Camera-type eye (tissue), 1 donor: ENCODE measurements at places on chromosomes 1 and 21. TPM values are rescaled to one million over a fixed set of nuclear protein-coding genes. Genes with fewer than 3 reads are reported as not detected.

Gene DIRAS3
- 5.0 TPM for total RNA-seq

Gene C1orf226
- 12.4 TPM for total RNA-seq

Gene ERI3
- 54.4 TPM for total RNA-seq

Gene KIRREL1
- total RNA-seq: 80.8 TPM

Gene ADAMTSL4
- total RNA-seq: 53.7 TPM

Gene RGS4
- 24.2 TPM for total RNA-seq

Gene OR10J1
- not detected for total RNA-seq

Gene PDZK1IP1
- total RNA-seq: 1.0 TPM

Gene KIF2C
- 6.5 TPM for total RNA-seq

Gene FMOD
- total RNA-seq: 137 TPM

Gene ZSCAN20
- 19.5 TPM for total RNA-seq

Gene NPHS2
- total RNA-seq: not detected

Gene TDRD5
- 0.99 TPM for total RNA-seq

Gene TSNAX
- total RNA-seq: 57.1 TPM

Gene TEX38
- not detected for total RNA-seq
